Activated CD4-positive, alpha-beta T cell treated with anti-CD3 and anti-CD28 coated beads, Interleukin-2, amount 50 U/mL, for 24 hours (primary cell): ENCODE measurements at places on chromosomes 6 and 20.
A peak's percentile ranks its signal among the peaks of the same experiment; 100 is the strongest.

DNA sequence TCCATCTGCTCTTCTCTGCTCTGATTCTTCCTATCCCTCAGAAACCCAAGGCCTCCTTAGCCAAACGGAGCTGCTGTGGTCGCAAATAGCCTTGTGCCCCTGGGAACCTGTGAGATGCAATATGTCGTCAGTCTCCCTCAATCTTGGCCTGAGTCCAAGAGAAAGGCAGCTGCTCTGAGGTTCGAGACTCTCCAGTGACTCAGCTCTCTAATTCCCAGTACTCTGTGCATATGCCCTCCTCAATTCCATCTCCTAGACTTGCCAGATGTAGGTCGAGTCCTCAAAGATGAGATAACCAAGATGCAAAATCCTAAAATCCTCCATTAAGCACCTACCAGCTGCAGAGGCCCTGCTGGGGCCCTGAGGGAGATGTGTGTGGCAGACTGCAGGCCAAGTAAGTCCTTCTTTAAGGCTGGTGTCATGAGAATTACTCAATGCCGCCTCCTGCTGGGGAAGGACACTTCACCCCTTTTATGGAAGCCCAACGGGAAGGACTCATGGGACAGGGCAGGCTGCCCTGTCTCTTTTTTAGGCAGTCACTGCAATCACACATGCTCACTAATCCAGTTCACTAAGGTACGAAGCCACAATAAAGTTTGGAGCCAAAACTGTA is 28.5 kb downstream of the C6orf15 start:
- DNase-seq: peak; percentile 15

- DNase-seq: no peak
These were observed 24.5 kb upstream of the POPDC3 start for GRCh38 chr6:105204331-105204730.

DNA sequence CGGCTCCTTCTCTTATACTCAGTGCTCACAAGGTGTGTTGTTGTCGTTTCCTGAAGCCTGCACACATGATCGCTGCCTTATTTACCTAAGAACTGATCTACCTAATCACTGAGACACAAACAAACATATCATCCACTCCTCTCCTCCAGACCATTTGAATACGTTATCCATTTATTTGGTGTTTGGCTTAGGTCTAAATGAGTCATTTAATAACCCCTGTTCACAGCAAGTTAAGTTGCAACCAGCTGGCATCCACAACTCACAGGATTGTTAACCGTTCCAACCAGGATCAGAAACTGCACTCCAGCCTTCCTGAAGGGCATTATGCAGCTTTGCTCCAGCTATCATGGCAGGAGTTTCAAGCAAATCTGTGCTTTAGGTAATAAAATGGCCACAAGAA is 511.1 kb upstream of the MAP3K7 start:
- DNase-seq: no peak

DNA sequence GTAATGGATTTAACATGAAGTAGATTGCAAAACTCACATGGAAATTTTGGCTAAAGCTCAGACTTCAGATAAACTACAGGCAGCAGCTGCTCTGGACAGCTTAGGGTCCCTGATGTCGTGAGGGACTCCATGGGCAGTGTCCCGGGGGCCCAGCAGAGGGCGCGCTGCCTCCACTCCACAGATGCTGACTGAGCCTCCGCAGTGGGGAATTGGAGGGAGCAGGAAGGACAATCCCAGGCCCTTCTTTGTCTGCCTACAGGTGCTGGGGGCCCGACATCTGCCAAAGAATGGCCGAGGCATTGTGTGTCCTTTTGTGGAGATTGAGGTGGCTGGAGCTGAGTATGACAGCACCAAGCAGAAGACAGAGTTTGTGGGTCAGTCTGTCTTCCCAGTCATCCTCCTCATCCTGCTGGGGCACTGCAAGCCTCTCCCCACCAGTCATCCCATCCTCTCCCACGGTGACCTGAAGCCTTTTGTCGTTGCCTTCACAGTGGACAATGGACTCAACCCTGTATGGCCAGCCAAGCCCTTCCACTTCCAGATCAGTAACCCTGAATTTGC is 35.9 kb downstream of the PLCG1 start:
- peak; percentile 41 for DNase-seq

GRCh38 chr20:21901470-21902275 is 196.2 kb downstream of the PAX1 start:
- DNase-seq: no peak

DNA sequence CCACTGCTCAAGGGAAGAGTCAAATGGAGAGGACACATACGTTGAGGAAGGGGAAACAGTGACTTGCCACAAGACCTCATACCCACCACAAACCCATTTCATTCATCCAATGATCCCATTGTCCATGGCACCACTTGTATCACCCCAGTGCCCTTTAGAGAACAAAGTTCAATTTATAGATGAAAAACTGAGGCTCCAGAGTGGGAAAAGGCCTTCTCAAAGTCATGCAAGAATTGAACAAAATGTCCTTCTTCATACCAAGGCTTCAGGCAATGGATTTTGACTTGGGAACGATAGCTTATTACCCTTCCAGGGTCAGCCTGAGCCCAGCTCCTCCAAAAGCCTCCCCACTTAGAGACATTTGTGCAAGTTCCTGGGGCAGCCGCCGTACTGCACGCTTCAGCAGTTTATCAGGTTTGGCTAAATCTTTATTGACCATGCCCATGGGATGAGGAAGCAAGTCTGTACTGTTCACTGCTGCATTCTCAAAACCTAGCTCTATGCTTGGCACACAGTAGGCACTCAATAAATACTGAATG is 47.3 kb upstream of the MRPS10 start:
- no peak for DNase-seq
